ENCODE measurements at places on chromosomes 4 and X.

DNA sequence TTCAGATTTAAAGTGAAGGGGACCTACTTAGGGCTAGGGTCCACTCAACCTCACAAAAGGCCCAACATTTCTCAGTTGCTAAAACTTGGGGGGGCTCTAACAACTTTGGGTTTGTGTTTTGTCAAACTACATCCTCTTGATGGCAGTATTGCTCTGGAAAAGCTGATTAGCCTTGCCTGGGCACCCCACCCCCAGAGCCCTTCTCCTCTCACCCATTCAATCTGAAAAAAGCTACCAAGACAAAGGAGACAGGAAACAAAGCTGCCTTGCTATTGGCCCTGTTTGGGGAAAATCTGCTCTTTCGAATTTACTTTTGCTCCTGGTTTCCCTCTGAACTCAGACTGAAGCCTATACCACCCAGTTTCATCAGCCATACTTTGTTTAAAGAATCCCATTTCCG is 195.2 kb upstream of the STK26 start:
- no peak for DNase-seq

DNA sequence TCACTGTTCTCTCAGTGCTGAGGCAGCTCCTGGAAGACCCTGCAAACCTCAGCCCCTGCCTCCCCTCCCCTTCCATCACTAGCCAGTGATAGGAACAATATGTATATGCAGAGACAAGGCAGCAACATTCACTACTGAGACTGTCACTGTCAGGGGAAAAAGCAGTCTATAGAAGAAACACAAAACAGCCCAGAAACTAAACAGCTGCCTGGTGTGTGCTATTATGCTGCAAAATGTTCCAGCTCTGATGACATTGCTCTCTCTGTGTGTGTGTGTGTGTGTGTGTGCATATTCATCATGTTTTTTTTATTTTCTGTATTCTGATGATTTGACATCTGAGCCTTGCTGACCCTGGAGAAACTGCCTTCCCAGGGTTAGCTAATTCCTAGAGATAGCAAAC is 147.2 kb downstream of the SPATA18 start:
- no peak for DNase-seq

DNA sequence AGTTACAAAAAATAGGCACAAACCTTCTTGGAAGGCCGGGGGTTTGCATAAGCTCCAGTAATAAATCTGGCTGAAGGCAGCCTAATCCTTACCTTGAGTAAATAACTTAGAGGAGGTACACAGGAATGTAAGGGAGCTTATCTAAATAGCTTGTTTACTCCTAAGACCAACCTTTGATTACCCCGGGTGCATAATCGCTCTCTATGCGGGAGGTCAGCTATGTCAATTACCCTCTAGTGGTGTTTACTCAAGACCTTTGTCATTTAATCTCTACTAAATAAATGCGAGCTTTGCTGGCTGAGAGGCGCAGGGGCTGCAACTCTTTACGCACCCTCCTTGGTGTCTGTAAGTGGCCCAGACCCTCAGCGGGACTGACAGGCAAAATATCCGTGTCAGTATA is 50.2 kb upstream of the MAP9 start:
- no peak for DNase-seq

DNA sequence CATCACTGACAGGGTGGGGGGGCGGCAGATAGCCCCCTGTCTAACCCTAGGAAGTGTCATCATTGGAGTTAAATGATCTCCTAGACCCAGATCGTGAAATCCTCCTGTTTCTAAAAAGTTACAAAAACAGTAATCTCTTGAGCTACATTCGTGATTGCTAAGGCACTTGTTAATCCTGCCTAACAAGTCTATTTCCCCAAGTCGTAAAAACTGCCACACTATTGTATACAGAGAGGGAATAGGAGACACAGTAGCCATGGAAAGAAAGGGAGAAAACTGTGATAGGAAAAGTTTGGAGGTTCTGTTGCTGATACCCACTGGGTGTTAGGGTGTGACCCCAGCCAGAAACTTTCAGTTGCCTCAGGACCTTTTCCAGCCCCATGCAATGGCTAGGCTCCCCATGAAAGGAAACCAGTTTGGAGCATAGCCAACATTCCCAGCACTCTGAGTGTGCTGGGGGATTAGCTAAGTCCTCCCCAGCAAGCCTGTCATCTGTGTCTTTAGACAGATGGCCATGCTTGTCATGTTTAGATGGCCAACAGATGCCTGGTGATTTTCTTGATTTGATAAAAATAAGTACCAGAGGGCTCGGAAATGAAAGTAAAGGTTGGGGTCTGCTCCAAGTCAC is 63.3 kb upstream of the ANXA10 start:
- no peak for DNase-seq

DNA sequence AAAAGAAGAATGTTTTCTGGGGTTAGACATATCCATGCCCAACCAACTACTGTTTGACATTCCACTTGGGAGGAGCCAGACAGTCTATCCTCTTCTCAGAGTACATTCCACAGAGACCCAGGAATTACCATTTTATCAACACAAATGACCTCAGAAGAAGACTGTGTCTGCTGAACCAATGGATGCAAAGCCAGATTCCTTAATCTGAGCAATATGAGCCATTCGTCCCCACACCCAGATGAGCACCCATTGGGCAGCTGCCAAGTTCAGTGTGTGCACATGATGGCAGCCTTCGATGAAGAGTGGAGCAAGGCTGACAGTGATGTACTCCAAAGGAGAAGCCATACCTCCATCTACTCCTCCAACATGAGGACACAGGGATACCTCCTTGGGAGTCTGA is 111.3 kb downstream of the ZNF674 start:
- no peak for DNase-seq

DNA sequence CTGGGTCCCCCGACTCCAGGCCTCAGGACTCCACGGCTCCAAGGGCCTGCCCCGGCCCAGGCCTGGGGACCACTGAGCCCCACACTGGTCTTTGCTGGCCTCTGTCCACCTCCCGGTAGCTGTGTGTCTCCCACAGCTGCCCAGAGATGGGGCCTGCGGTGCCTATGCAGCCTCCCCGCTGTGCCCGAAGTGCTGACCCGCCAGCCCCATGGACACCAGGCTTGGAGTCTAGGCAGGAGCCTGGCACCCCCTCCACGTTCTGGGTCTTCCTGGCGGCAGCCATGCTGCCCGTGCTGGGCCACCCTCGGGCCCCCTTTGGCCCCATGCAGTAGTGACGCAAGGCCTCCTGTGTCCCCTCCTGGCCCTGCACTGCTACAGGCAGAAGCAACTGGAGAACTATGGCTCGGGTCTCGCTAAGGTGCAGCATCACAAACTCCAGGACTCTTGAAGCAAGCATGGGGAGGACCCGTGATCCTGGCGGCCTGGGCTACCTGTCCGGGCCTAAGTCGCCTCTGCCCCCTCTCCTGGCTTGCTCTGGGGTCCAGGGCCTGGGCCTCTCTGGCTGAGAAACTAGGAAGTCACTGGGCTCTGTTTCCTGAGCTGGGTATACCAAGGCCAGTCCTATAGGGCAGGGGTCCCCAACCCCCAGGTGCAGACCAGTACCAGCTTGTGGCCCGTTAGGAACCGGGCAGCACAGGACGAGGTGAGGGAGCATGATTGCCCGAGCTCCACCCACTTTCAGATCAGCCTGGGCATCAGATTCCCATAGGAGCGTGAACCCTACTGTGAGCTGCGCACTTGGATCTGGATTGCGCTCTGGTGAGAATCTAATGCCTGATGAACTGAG is 917 bp downstream of the MYL5 start:
- no peak for DNase-seq

GRCh38 chr4:1359144-1359501 is 12.1 kb downstream of the UVSSA start:
- DNase-seq: no peak

- no peak for DNase-seq
These were observed 124.4 kb upstream of the PCDH18 start for GRCh38 chr4:137656661-137657060.

GRCh38 chr4:48954314-48954713 is 31.8 kb upstream of the CWH43 start:
- no peak for DNase-seq

DNA sequence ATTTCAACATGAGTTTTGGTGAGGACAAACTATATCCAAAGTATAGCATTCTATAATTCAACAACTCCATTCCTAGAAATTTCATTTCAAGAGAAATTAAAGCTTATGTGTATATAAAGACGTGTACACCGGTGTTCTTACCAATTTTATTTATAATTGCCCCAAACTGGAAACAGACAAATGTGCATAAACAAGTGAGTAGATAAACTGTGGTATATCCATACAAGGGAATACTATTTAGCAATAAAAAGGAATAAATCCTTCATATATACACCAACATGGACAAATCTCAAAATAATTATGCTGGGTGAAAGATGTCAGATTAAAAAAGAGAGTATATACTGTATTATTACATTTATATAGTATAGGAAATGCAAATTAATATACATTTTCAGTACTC is 19.9 kb downstream of the HNRNPH2 start:
- DNase-seq: no peak

- DNase-seq: no peak
These were observed 148.0 kb downstream of the RAPGEF2 start for GRCh38 chr4:159250751-159251325.

DNA sequence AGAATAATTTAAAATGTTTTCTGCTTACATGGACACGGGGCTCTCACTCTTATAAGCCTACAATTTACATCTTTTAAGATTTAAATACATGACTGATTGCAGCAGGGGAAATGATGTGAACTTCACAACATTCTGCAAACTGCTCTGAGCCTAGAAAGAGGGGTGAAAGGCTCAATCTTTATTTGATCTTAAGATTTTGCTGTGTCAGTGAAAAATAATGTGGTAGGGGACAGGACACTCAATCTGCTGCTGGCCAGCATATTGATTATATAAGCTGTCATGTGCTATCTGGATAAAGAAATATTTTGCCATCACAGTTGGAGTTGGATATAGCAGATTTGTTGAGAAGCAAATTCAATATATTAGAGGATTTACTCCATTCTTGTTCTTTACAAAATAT is 2210.5 kb downstream of the PCDH7 start:
- DNase-seq: no peak

GRCh38 chrX:29541038-29541437 is 674.3 kb upstream of the MAGEB2 start:
- DNase-seq: no peak

- no peak for DNase-seq
These were observed 1131.5 kb downstream of the PCDH18 start for GRCh38 chr4:136400829-136401228.

DNA sequence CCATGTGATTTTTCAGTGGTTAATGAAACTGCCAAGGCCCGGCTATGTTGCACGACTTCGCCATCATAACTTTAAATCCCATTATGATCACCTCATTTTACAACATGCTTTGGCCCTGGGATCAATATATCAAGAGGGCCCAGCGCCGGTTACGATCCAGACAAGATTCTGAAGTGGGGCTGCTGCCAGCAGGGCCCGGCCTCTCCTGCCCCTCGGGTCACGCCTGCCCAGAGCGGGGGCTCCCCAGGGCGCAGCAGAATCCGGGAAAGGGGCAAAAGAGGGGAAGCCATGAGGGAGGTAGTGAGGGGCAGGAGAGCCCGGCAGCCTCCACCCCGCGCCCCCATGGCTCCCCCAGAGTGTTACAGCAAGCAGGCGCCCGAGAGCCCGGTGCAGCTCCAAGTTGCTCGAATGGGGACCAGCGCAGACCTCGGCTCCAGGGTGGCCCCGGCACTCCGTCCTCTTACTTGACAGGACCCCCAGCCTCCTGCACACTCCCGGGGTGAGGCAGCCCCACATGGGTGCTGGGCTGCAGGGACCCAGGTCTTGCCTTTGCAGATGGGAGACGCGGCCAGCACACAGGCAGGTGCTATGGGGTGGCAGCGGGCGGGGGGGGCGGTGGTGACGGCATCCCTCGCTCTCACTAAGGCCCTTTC is 129.8 kb upstream of the NKX1-1 start:
- no peak for DNase-seq

Measured in effector CD4-positive, alpha-beta T cell (primary cell).